Activated CD4-positive, alpha-beta memory T cell treated with anti-CD3 and anti-CD28 coated beads, Interleukin-2, amount 10 ng/mL, durations not matched to agents 7 days and 5 days (primary cell): ENCODE measurements at places on chromosomes 11 and 22.
A peak's percentile ranks its signal among the peaks of the same experiment; 100 is the strongest.

GRCh38 chr22:35904752-35905151 lies 123.9 kb downstream of the RBFOX2 start:
- no peak for DNase-seq

DNA sequence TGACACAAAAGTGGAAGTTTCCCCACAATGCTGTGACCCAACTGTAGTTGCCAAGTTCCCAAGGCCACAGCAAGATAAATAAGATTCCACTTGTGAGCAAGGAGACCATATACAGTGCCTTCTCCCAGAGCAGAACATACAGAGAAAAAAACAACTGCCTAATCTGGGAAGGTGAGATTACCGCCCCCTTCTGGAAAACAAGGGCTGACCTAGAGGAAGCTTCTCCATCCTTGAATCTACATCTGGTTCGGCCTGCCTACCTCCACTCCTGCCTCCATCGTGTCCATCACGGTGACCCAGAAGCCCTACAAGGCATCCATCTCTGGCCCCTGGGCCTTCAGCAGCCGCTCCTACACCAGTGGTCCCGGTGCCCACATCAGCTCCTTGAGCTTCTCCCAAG lies 6.1 kb upstream of the RNASEH2C start:
- no peak for DNase-seq

GRCh38 chr22:25159028-25159427 lies 40.6 kb upstream of the CRYBB3 start:
- DNase-seq, result no peak

DNA sequence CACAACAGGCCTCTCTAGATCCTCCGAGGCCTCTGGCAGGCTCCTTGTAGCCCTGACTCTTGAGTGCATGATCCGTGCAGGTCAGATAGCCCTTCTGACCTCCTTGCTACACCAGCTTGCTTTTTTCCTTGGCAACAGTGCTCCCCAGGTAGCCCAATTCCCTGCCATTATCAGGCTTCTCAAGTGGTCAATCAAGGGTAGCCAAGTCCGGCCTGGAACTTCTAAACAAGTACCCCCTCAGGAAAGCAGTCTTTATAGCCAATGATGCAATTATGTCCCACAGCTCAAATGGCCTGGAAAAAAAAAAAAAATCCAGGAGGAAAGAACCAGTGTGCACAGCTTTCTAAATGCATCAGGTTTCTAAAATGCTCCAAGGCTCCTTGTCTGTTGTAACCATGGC lies 59.8 kb downstream of the TENM4 start:
- no peak for DNase-seq

GRCh38 chr11:113849713-113850112 lies 25.7 kb downstream of the USP28 start:
- DNase-seq, result no peak

DNA sequence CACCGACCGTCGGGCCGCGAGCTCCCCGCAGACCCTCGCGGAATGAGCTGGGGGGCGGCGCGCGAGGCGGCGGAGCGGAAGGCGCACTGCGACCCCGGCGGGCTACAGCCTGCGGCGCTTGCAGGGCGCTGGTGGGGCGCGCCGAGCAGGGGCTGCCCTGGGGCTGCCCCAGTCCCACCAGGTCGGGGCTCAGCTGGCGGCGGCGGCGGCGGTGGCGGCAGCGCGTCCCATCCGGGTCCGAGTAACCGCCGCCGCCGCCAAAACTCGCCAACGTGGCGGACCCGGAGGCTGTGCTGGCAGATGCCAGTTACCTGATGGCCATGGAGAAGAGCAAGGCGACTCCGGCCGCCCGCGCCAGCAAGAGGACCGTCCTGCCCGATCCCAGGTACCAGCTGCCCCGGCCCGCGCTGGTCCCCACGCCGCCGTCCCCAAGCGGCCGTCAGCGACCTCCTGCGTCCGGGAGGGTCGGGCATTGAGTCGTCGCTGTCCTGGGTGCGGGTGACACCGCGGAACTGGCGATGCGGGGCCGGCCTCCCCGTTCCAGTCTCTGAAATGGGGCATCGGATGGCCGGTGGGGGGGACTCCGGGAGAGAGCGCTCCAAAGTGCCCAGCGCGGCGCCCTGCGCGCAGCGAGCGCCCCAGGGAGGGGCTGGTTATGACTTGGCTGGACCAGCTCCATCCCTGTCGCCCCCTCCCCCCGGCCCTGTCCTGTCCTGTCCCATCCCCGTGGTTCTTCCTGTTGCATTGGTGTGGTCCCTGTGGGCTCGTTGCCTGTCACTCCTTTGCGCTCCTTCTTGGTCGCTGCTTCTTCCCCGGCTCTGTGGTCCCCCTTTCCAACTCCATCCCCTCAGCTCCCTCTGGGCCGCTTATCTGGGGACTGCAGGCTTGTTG lies 63.5 kb downstream of the CRYBB2 start:
- no peak for DNase-seq

- DNase-seq, result no peak
Observed at GRCh38 chr11:62012832-62013461, 45.5 kb upstream of the FTH1 start.

DNA sequence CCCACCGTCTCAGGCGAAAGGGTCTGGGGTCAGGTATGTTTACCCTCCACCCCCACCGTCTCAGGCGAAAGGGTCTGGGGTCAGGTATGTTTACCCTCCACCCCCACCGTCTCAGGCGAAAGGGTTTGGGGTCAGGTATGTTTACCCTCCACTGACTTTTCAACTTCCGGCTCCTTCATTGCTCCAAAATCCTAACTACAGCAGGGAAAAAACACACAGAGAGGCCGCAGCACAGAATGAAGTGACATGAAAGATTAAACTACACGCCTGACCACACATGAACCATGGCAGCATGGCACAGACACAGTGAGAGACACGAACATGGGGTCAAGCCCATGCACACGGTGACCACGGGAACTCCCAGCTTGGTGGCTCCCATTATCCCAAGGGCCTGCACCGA lies 634.9 kb upstream of the B3GAT1 start:
- DNase-seq, result no peak

DNA sequence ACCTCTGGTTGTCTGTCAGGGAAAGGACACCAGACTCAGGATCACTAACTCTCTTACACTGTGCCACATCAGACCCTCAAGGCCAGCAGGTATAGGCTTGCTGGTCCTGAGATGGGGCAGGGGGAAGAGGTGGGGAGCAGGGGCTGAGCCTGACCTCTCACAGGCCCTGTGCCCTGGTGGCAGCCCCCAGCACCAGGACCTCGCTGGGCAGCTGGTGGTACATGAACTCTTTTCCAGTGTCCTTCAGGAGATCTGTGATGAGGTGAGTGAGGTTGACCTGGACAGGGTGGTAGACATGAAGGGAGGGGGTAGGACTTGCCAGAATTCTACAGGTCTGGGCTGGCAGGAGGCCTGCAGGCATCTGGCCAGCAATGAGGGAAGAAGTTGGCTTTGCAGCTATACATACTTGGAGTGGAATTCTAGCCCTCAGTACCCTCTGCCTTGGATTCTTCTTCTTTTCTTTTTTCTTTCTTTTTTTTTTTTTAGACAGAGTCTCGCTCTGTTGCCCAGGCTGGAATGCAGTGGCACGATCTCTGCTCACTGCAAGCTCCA lies 1.4 kb downstream of the NUDT22 start:
- no peak for DNase-seq

GRCh38 chr22:42171417-42171816 lies 40.8 kb upstream of the CYP2D6 start:
- no peak for DNase-seq

- peak; percentile 50 for DNase-seq
Observed at GRCh38 chr11:59247531-59248227, 35.0 kb upstream of the MPEG1 start.

DNA sequence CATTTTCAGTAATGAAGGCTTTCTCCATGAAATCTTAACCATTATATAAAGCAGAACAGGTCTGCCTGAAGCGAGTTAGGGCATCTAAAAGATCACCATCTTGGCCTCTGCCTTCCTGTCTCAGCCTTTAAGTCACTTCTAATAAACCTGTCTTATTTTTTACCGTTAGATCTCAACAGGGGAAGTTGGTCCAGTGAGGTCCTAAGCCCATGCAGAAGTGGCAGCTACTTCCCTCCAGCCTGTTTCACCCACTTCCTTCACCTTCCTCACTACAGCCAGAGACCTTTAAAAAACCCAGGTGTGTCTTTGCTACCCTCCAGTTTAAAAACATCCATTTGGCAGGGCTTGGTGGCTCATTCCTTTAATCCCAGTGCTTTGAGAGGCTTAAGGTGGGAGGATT lies 14.1 kb upstream of the LIPT2 start:
- no peak for DNase-seq

DNA sequence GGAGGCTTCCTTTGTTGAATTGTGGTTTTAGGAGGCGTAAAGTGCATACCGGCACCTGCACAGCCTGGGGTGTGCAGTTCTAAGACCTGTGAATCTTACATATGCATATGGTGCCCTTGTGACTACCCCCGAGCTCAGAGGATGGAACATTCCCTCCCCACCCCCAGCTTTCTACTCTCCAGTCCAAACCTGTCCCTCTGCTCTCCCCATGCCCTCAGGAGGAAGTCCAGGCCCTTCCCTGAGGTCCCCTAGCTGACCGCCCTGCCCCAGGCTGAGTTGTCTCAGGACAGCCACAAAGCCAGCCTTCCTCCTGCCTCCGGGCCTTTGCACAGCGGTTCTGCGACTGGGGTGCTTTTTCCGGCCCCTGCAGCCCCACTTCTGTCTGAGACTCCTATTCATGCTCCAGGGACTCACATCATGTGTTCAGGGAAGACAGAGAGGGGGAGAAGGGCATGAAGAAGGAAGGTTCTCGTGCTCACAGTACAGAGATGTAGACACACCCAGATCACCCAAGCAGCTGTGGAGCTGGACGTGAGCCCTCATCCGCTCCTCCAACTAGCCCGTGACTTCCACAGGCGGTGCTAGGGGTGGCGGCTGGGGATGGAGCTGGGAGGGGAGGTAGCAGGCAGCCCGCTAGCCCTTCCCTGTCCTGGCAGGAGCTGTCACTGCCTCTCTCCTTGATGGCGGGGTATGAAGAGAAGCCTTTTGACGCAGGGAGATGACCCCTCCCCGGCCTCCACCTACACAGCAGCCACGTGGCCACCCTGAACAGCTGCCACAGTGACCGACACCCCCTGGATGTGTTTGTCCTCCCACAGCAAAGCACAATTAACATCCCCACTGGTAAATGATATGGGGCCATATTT lies 50.8 kb downstream of the FLRT1 start:
- DNase-seq, result no peak

DNA sequence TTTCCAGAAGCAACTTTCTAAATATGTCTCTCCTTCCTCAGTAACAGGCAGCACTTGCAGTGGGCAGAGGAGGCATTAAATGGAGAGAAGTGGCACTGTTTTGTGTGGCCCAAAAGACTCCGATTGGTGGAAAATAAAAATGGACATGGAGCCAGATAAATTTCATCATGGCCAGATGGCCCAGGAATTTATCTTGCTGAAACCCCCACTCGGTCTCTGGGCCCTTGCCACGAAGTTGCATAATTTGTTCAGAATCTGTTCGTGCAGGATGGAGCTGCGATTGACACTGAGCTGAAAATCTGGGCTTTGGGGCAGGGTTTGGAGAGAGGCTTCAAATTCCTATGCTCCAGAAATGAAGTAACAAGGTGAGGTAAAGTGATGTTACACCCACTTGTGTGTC lies 65.5 kb downstream of the C11orf91 start:
- no peak for DNase-seq

DNA sequence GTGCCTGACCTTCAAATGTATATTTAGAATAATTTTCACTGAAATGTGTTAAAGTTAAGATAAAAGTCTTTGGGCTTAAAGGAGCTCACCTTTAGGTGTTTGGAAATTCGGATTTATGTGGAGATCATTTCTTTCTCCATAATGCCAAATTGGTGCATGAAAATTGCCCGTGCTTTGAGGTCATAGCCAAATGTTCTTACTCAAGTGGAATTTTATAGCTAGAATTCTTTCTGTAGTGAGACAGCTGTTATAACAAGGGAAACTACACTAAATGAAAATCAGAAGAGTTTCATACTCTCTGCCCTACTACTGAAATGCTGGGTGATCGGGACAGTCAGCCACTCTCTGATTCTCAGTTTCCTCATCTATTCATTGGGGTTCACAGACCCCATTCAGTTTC lies 89.5 kb upstream of the DBX1 start:
- no peak for DNase-seq

- DNase-seq, result no peak
Observed at GRCh38 chr11:121437686-121438078, 14.4 kb upstream of the SORL1 start.

GRCh38 chr11:20238712-20239111 lies 78.4 kb upstream of the DBX1 start:
- no peak for DNase-seq

GRCh38 chr11:73570415-73571114 lies 27.3 kb downstream of the FAM168A start:
- no peak for DNase-seq

DNA sequence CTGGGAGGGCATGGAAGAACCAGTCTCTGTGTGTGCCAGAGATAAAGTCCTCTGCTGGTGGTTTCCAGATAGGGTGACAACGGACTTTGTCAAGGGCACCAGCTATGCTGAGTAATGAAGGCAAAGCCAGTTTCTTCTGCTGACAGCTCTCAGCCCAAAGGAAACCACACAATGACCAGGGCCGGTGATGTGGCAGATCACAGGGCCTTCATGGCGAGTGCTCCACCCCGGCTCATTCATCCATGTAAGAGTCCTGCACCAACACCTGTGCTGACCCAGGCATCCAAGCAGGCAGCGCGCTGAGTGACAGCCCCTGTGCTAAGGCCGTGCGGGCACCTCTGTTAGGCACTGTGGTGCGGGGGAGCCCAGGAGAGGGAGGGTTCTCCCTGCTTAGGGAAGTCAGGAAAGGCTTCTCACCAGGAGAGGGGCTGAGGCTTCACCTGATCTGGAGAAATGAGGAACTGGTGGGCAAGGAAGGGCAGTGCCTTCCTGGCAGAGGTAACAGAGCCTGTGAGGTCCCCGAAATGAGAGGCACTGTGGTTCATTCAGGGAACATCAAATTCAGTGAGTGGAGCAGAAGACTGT lies 33.8 kb downstream of the TP53I11 start:
- DNase-seq, result no peak

DNA sequence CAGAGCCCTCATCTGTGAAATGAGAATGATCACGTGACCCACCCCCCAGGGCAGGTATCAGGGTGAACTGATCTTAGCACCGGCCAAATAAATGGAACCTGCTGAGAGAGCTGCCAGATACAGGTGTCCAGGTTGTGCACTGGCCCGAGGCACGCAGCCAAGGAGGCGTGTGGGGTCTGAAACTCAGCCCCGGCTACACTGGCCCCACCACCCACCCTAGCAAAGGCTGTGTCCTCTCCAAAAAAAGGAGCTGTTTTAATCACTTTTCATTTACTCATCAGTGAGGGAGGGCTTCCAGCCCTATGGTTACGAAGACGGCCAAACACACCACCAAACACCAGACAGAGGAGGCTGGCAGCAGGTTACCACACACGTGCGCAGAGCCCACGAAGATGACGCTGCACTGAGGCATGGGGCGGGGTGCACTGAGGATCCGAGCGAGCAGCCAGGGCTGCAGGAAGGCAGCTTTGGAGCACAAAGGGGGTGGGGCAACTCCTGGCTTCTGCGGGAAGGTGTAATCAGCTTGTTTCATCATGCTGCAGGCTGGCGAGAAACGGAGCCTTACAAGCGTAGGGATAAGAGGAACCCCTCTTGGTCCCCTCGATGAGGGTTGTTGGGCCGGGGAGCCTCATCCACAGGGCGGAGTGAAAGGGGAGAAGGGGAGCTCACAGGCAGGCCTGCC lies 19.5 kb upstream of the SLC22A12 start:
- DNase-seq, result no peak
